ENCODE measurements at places on chromosomes 2 and 18. TPM values are rescaled to one million over a fixed set of nuclear protein-coding genes. Genes with fewer than 3 reads are reported as not detected.

GRCh38 chr2:103003750-103004260, 242.0 kb downstream of the TMEM182 start:
- DNase-seq, result no peak

DNA sequence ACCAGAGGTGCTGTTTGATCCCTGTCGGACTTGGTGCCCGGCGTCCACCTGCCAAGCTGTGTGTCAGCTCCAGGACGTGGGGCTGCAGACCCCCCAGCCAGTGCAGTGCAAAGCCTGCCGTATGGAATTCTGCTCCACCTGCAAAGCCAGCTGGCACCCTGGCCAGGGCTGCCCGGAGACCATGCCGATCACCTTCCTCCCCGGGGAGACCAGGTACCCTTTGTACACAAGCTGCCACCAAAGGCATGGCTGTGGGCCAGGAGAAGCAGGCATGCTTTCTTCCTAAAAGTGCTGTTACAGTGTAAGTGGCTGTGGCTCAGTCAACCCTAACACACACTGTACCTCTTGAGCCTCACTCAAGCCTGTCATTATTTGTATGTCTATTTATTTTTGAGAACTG, 103.3 kb downstream of the RNF144A start:
- DNase-seq, result no peak

GRCh38 chr2:193966590-193966989, 1690.4 kb upstream of the SLC39A10 start:
- DNase-seq, result no peak

GRCh38 chr18:23668731-23669130, 6.0 kb upstream of the ANKRD29 start:
- DNase-seq, result no peak

The MYL12B gene
- polyA plus RNA-seq, result 810 TPM

The ERICH2 gene
- 1.5 TPM for polyA plus RNA-seq

The MDH1B gene
- polyA plus RNA-seq, result 6.9 TPM
